ENCODE measurements at places on chromosomes 16 and 17. TPM values are rescaled to one million over a fixed set of nuclear protein-coding genes. Genes with fewer than 3 reads are reported as not detected.

GRCh38 chr17:19610879-19611278 is 37.7 kb upstream of the ALDH3A2 start:
- peaks cover 3% of the 10 kb centered on the region for H3K4me1 ChIP-seq
- H3K27ac ChIP-seq: no peak overlapping the region
- no peak overlapping the region for H3K4me3 ChIP-seq
- DNase-seq: no peak
- no peaks in the 10 kb centered on the region for H3K36me3 ChIP-seq

- no peak overlapping the region for H3K27ac ChIP-seq
- H3K4me1 ChIP-seq: peaks cover 5% of the 10 kb centered on the region
- peak overlapping the region; percentile 1 for H3K4me3 ChIP-seq
Observed at GRCh38 chr17:41002814-41003213, 3.1 kb upstream of the KRTAP3-2 start.

GRCh38 chr16:74461826-74462225 is 40.5 kb upstream of the CLEC18B start:
- no peak overlapping the region for H3K27ac ChIP-seq
- peaks cover 15% of the 10 kb centered on the region for H3K36me3 ChIP-seq
- no peak for DNase-seq
- no peak overlapping the region for H3K4me3 ChIP-seq
- H3K27me3 ChIP-seq: no peaks in the 10 kb centered on the region

The CDH13 gene
- not detected for total RNA-seq

Data from activated naive CD8-positive, alpha-beta T cell treated with anti-CD3 and anti-CD28 coated beads for 36 hours (primary cell).